ENCODE measurements at places on chromosomes 1 and 21.

DNA sequence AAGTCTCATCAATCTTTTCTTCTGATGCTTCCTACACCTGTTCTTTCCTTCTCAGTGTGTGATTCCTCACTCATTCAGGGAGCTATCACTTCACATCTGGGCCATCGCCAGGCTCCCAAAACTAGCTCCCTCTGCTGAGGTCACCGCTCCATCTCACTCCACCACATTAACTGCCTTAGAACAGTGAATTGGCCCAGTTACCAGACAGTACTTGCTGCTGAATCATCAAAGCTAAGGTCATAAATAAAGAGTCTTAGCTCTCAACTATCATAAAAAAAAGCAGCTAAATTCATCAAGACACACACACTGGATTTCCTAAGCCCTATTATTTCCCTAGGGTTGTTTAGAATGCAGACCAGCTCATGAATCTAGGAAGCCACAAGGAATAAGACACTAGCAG is 18.8 kb upstream of the SRM start:
- no peak for DNase-seq

GRCh38 chr1:90973897-90974798 is 47.7 kb downstream of the ZNF644 start:
- DNase-seq = no peak

DNA sequence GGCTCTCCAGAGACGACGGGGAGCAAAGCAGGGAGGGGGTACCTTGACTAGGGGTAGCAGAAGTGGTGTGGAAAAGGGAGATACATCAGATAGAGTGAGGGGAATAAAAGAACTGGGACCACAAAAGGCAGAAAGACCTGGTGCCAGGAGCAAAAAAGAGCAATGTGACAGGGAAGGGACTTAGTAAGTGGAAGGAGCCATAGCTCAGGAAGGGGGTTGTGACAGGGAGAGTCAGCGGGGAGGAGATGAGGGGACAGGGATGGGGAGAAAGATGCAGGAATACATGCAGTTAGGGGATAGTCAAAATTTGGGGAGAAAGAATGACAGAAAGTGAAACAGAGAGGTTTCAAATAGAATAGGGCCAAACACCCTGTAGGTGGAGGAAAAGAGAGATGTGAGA is 20.5 kb downstream of the RHOU start:
- no peak for DNase-seq

DNA sequence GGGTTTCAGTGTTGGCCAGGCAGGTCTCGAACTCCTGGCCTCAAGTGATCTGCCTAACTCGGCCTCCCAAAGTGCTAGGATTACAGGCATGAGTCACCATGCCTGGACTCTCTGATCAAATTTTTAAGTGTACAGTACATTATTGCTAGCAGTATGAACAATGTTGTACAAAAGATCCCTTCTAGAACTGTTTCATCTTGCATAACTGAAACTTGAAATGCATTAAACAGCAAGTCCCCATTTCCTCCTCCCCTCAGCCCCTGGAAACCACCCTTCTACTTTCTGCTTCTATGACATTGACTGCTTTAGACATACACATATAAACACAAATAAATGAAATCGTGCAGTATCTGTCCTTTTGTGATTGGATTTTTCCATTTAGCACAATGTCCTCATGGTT is 463.4 kb downstream of the PTPRC start:
- no peak for DNase-seq

DNA sequence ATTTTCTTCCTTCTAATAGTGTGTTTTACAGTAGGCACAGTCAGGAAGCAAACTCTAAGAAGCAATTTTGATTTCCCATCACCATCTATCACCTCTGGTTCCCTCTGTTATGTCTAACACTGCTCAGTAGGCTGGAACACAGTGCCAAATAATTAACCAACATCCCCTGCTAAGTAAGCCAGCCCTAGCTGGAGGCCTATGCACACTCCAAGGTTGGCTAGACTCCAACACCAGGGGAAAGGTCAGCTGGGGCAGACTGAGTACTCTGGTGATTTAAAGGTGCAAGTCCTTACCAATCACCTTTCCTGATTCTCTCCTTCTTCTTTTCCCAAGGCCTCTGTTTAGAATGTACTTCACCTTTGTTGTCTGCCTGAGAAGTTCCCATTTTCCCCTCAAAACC is 46.5 kb upstream of the BEND5 start:
- no peak for DNase-seq

GRCh38 chr21:32340863-32341848 is 42.5 kb downstream of the MRAP start:
- no peak for DNase-seq

DNA sequence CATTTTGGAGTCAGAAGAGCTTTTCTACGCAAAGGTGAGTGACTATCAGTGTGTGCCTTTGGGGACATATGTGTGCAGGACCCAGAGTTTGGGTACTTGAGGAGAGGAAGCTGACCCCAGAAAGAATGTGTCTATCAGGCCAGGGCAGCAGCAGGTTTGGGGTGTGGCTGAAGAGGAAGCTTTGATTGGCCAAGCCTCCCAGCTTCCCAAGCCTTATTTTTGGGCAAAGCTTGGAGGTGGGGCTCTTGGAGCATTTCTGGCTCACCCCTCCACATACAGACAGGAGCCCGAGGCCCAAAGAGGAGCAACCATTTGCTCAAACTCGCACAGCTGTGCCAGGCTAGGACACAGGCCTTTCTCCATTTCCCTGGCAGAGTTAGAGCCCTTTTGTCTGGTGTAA is 4.7 kb downstream of the GPR3 start:
- no peak for DNase-seq

DNA sequence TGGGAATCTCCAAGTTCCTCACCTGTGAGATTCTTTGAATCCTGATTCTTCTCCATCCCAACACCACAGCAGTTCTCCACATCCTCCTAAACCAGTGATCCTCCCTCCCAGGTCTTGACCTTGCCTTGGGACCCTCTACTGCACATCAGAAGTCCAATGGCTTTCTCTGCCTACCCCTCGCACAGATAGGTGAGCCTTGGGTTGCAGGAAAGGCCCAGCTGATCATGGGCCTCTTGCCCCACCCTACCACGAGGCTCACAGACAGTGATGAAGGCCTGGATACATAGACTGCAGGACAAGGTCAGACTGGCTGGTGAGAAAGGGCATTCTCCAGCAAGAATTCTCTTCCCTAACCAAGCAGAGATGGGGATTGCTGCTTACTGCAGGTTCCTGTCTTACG is 825 bp downstream of the FABP3 start:
- no peak for DNase-seq

GRCh38 chr1:3905266-3905952 is 5.3 kb upstream of the C1orf174 start:
- DNase-seq = no peak

GRCh38 chr1:54965624-54966340 is 14.6 kb upstream of the TMEM61 start:
- no peak for DNase-seq

DNA sequence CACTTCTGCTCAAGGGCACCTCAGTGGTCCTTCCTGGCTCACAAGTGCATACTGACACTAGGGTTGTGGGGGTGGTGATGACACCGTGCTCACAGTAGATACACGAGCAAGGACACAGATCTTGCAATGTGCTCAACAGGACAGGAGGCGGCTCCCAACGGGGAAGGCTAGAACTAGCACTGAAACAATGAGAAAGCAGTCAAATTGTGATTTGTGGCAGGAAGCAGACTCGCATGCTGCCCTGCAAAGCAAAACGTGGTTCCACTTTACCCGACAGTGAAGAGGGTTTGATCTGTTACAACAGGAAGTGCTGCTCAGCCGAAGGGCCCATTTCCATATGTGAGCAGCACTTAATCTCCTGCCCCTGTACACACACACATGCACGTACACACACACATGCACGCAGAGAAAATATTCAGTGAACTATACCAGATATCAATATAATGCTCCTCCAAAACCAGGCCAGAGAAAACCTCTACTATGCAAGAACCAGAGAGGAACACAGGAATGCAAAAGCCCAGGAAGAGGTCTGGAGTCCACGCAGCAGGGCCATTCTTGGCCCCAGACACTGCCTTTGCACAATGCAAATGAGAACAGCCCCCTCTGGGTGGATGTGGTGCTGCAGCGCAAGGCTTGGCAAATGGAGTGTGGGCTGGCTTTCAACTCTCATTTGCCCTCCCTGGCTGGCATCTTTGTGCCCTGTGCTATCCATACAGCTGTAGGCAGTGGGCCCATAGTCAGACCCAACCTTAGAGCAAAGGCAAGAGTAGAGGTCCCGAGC is 47.1 kb downstream of the KANK4 start:
- peak; percentile 33 for DNase-seq

- no peak for DNase-seq
Observed at GRCh38 chr1:205652984-205653383, 21.2 kb upstream of the ELK4 start.
